ENCODE measurements at places on chromosomes 13 and 19.

- DNase-seq, result no peak
Observed at GRCh38 chr13:51953347-51954195, 57.7 kb downstream of the ATP7B start.

- DNase-seq, result no peak
Observed at GRCh38 chr13:113953561-113953960, 20.3 kb downstream of the C13orf46 start.

GRCh38 chr13:112723771-112724170 is 33.9 kb downstream of the ATP11A start:
- DNase-seq, result no peak

- DNase-seq, result no peak
Observed at GRCh38 chr13:106373304-106373988, 162.0 kb downstream of the EFNB2 start.

DNA sequence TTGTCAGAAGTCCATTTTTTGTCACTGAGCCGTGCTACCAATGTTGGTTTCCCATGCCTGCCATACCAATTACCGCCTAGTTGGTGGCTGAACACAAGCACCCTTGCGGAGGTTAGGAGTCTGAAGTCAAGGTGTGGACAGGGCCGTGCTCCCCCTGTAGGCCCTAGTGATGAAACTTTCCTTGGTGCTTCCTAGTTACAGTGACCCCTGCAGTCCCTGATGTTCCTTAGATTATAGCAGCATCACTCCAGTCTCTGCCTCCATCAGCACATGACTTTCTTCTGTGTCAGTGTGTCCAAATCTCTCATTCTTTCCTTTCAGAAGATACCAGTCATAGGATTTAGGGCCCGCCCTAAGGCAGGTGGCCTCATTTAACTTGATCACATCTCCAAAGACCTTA is 99.0 kb downstream of the MYO16 start:
- no peak for DNase-seq

- peak; percentile 45 for DNase-seq
Observed at GRCh38 chr19:16330806-16331690, 6.4 kb downstream of the KLF2 start.

DNA sequence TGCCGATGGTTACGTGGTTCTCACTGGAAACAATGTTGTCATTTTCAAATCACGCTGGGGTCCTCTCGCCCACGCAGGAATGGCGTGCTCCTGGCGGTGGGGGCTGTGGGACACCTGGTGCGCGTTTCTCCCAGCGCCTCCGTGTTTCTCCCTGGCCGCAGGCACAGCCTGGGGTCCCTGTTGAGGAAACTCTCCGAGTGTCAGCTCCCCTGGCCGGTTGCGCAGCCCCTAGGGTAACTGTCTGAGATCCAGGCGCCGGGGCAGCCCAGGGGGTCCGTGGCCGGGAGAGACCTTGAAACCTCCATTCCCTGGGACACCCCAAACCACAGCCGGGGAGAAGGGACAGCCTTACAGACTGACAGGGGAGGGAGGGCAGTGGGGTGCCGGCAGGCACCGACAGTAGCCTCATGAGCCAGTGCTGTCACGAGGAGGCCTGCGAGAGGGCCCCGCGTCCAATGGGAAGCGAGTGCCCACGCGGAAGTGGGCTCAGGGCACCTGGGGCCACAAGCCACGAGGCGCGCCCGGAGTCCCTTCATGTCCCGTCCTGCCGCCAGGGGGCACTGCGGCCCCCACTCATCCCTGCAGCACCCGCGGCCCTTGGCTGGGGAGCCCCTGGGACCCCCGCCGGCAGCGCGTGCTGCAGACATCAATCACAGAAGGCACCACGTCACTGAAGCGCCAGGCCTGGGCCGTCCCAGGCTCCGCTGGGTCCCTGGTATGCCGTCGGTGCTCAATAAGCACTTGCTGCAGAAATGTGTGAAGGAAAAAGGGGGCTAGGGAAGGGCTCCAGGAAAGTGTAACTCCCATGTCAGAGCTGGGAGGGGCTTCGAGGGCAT is 9.5 kb downstream of the ADAMTSL5 start:
- peak; percentile 76 for DNase-seq

GRCh38 chr13:41244556-41244955 is 18.8 kb downstream of the MTRF1 start:
- no peak for DNase-seq

DNA sequence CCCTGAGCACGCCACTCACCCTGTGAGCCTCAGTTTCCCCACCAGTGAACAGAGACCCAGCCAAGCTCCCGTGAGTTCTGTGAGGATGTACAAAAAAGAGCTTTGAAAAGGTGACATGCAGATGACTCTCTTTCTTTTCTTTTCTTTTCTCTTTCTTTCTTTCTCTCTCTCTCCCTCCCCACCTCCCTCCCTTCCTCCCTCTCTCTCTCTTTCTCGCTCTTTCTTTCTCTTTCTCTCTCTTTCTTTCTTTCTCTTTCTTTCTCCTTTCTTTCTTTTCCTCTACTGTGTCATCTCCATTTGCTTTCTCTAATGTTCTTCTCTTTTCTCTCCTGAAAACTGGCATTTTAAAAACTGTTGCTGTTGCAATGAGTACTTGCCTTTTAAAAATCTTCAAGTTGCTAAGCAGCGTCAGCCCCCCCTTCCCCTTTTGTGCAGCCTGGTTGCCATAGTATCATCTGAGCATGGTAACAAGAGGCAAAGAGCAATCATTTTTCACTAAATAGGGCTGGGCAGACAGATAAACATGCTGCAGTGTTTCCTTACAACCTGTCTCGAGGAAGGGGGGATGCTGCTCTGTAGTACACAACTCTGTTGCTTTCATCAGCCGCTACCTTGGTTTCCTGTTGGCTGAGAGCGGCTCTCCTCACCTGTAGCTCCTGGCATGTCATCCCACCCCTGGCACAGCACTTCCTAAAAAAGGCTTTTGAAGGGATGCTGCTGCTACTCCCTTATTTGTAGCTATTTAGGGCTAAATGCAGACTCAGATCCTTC is 108.7 kb upstream of the MBNL2 start:
- no peak for DNase-seq

- no peak for DNase-seq
Observed at GRCh38 chr13:44406617-44407016, 33.0 kb downstream of the SERP2 start.

GRCh38 chr13:113129921-113130750 is 7.5 kb downstream of the F10 start:
- DNase-seq, result peak; percentile 52

DNA sequence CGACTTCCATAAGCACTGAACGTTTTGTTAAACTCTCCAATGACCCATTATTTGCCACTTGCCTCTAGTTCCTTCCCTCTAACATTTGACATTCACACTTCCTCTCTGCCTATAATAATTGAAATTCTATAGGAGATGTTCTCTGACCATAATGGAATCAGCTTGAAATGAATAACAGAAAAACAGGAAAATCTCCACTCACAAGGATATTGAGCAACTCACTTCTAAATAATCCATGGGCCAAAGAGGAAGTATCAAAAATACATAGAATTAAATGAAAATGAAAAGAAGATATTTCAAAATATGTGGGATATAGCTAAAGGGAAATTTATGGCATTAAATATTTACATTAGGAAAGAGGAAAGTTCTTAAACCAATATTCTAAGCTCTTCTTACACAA is 3.4 kb upstream of the FCGBP start:
- DNase-seq, result no peak

DNA sequence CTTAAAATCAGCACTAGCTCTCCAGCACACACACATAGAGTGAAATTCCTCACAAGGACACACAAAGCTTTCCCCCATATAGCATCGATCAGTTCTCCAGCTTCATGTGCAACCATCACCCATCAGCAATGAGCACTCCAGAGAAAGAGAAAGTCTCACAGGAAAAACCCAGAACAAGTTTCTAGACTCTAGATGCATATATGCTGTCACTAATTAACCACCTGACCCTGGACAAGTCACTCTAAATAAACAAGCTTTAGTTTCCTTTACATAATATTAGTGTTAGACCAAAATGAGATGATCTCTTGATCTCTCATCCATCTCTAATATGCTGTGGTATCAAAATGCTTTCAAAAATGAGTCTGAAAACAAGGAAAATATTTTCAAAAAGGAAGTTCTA is 81.2 kb downstream of the TBC1D4 start:
- no peak for DNase-seq

GRCh38 chr13:69769608-69770007 is 338.0 kb upstream of the ATXN8OS start:
- DNase-seq, result no peak

DNA sequence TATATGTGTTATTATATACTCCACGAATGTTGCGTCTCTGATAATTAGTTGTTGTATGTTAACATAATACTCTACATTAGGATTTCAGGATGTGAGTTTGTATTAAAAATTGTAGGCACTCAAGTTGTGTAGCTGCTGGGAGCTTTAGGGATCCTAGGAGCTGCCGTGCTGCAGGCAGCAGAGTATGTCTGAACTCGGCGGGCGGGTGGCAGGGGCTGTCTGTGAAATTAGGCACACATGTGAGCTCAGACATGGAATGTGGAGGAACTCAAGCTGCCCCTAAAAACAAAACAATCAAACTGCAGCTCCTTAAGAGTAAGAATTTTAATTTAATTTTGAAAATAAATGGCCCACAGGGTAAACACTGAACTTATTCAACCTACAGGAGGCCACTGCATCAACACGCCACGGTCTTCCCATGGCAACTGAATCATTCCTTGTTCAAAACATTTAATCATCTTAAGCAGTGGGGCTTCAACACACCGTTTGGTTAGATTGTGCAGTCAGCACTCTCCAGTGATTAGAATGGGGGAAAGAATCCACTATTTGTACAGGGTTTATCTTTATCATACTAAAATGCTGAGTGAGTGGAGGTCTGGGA is 22.7 kb downstream of the SERTM1 start:
- no peak for DNase-seq

DNA sequence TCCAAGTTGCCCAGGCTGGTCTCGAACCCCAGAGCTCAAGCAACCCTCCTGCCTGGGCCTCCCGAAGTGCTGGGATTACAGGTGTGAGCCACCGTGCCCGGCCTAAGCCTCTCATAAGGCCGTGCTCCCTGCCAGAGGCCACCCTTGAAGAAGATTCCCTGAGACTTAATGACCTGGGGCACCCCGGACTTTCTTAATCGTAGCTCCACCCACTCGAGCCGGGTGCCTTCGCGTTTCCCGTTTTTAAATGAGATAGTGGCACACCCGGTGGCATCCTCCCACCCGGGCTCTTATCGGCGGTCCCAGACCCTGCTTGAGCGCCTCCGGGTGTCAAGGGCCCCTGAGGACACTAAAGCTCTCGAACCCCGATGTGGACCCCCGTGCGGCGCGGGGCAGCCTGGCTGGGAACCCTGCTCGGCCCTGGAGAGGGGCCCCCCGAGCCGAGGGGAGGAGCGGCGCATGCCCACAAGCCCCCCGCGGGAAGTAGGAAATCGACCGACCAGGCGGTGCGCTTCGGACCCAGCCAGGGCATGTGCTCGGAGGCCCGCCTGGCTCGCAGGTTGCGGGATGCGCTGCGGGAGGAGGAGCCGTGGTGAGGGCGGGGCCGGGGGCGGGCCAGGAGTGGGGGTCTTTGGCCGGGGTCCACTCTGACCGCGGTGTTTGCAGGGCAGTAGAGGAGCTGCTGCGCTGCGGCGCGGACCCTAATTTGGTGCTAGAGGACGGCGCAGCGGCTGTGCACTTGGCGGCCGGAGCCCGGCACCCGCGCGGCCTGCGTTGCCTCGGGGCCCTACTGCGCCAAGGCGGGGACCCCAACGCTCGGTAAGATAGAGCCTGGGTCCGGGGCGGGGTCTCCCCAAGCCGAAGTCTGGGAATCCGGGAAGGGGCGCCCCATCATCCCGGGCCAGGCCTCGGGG is at the start of gene ANKLE1:
TSS of gene ANKLE1 (plus strand) at position 511 of the 914 bp plus-strand sequence. CDS start at position 531, 20 bp downstream.
- DNase-seq, result peak; percentile 39

- DNase-seq, result no peak
Observed at GRCh38 chr19:993831-994393, 6.3 kb upstream of the GRIN3B start.

- no peak for DNase-seq
Observed at GRCh38 chr19:12843328-12843727, 5.0 kb downstream of the MAST1 start.
